Bronchial epithelial cell (primary cell): ENCODE measurements at places on chromosomes 4 and X.

DNA sequence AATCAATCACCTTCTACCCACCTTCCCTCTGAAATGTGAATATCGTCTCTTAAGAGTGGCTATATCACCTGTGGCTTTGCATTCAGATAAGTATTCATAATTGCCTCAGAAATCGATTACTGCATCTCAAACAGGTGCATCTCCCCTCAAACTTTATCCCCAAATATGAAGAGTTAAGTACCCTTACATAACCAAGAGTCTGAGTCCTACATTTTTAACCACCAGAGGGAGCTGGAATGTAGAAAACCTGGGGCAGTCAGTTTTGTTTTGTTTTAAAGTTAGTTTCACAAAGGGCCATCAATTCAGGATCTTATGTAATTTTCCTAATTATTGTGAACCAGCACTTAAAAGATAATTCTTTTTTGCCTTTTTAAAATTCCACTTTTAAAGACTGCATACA, 5.7 kb downstream of the TCEANC start:
- peak; percentile 50 for DNase-seq

- DNase-seq = peak; percentile 79
Measured at GRCh38 chr4:182745237-182745636, 171.9 kb downstream of the DCTD start.

- peak; percentile 71 for DNase-seq
Measured at GRCh38 chrX:24231131-24231540, 81.6 kb downstream of the ZFX start.

- peak; percentile 39 for DNase-seq
Measured at GRCh38 chrX:111100191-111100590, 4.2 kb downstream of the PAK3 start.
